Stimulated activated CD4-positive, alpha-beta T cell treated with anti-CD3 and anti-CD28 coated beads, Interleukin-1b, Interleukin-23, amount 100 ng/mL, for 1 hour (primary cell): ENCODE measurements at places on chromosomes 2 and 18.

DNA sequence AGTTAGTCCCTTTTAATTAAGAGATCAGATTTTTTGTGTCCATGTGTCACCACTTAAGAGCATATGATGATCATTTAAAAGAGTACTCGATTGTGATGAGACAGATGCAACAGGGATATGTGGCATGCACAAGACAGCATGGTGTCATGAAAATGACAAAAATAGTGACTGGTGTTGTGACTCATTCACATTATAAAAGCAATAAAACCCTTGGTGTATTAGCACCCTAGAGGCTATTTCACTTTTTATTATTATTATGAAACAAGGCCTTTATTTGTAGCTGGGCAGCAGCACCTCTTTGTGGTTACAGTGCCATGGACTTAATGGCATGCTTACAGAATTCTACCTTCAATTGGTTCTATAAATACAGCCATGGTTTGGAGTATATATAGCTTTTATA is 1296.0 kb upstream of the ZEB2 start:
- DNase-seq = no peak

DNA sequence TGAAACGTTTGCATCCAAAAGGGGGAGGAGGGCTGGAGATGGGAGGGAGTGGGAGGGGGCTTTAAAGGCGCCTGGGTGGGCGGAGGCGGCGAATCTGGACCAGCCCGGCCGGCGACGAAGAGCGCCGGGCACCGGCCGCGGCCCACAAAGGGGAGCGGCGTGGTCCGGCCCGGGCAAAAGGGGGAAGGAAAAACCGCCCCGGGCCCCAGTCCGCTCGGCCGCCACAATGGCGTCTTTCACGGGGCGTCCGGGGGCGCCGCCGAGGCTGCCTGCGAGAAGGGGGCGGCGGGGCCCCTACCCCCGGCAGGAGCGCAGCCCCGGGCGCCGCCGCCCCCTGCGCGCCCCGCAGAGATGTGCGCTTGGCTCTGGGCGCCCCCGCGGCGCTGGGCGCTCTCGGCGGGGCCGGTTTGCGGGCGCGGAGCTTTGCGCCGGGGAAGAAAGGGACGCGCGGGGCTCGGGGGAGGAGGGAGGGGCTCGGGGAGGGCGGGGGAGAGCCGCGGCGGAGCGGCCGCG is 108.1 kb upstream of the KCTD1 start:
- no peak for DNase-seq

DNA sequence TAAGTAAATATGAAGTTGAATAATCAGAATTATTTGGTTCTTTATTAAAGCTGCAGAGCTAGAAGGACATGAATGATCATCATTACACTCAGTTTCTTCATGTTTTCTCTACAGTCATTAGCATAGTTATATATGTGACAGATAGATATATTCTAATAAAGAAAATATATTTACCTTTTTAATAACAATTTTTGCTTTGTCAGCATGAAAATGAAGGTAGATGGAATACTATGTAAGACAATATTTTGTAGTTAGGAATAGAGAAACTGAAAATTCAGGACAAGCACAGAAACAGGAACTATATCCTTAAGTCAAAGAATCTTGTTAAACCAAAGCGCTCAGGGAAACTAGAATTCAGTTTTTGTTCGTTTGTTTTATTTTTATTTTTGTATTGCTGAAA is 649.9 kb upstream of the NRXN1 start:
- no peak for DNase-seq

DNA sequence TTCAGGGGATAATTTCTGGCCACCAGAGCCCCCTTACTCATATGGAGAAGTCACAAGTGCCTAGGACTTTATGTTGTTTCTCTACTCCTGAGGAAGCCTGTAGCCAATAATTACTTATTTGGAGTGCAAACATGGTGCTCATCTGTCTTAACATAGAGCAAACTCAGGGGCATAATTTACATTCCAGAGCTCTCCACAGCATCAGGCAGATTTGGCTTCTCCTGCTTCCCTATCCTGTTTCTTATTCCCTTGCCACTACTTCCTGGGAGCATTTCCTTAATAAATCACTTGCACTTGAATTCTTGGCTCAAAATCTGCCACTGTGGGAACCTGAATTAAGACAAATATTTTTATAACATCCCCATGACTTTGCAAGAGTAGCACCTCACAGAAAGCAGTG is 960.9 kb downstream of the SOCS6 start:
- DNase-seq = no peak

GRCh38 chr18:54742659-54743604 is 85.3 kb upstream of the RAB27B start:
- DNase-seq = no peak

DNA sequence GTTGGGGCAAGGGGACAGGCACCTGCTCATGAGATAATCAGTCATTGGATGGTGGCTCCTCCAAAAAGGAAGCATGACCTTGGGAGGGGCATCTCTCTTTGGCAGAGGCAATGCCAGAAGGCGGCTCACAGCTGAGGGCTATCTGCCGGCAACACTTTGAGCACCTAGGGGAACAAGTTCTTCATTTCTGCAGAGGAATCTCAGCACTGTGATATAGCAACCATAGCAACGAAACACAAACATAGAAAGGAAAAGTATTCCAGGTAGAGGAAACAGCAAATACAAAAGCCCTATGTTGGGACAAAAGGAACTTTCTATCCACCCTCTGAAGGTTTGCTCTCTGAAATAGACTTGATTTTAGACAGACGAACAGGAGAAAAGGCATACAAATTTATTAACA is 89.1 kb upstream of the NEDD4L start:
- no peak for DNase-seq

DNA sequence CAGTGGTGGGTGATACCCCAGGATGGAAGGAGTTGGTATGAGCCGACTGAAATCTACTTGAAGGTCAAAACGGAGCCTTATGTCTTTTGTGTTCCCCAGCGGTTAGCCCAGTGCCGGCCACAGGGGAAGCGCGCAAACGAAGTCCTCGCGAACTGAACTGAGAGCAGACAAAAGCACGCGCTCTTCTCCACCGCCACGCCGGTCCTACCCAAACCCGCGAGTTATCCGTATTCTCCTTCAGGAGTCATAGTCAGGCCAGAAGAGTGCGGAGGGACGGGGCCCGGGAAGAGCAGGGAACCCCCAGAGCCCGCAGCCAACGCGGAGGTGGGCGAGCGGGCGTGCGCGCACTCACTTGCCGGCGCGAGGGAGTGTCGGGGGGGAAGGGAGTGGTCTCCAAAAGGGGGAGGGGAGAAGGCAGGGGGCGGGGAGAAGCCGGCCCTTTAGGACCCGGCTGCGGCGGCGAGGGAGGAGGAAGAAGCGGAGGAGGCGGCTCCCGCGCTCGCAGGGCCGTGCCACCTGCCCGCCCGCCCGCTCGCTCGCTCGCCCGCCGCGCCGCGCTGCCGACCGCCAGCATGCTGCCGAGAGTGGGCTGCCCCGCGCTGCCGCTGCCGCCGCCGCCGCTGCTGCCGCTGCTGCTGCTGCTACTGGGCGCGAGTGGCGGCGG is at the start of gene IGFBP2:
TSS of gene IGFBP2 (plus strand) at position 469 of the 664 bp plus-strand sequence. CDS start at position 573, 104 bp downstream.
- DNase-seq = no peak

GRCh38 chr2:42777883-42778805 is 14.2 kb upstream of the OXER1 start:
- DNase-seq = no peak

DNA sequence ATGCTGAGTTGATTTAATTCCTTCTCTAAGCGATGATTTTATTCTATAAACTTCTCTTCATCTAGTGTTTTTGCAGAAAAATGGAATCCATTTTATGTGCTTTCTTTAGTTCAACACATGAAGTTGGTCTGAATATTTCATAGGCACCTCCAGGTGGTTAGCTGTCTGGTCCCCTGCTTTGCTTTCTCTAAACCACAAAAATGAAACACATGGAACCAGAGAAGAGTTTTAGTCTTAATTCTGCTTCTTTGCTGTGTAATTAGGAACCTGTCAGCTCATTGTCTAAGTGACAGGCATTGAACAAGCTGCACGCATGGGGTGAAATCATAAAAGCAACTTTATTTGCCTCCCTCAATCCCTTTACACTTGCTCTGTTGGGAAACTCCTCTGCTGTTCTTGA is 150.4 kb downstream of the PIK3C3 start:
- no peak for DNase-seq
